Renal cortex interstitium (tissue), 15 donors: ENCODE measurements at places on chromosomes 11 and 22.

- DNase-seq: no peak
Observed at GRCh38 chr11:28400331-28401100, 292.3 kb downstream of the METTL15 start.

DNA sequence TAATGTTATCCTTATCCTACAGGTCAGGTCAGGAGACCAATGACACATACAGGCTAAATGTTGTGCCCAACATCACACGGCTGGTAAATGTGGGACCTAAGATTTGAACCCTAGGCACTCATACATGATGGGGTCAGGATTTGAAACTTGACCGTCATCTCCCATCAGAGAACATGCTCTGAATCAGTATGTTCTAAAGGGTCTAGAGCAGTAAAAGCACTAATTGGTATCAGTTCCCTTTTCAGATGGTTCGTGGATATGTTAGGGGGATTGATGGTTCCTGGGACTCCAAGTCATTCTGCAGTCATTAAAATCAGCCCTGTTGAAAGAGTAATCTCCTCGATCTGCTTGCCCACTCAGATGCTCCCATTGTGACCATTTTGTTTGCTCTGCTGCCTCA, 65.5 kb downstream of the BMAL1 start:
- no peak for DNase-seq

- DNase-seq: no peak
Observed at GRCh38 chr11:2434506-2435255, 9.6 kb downstream of the TRPM5 start.

DNA sequence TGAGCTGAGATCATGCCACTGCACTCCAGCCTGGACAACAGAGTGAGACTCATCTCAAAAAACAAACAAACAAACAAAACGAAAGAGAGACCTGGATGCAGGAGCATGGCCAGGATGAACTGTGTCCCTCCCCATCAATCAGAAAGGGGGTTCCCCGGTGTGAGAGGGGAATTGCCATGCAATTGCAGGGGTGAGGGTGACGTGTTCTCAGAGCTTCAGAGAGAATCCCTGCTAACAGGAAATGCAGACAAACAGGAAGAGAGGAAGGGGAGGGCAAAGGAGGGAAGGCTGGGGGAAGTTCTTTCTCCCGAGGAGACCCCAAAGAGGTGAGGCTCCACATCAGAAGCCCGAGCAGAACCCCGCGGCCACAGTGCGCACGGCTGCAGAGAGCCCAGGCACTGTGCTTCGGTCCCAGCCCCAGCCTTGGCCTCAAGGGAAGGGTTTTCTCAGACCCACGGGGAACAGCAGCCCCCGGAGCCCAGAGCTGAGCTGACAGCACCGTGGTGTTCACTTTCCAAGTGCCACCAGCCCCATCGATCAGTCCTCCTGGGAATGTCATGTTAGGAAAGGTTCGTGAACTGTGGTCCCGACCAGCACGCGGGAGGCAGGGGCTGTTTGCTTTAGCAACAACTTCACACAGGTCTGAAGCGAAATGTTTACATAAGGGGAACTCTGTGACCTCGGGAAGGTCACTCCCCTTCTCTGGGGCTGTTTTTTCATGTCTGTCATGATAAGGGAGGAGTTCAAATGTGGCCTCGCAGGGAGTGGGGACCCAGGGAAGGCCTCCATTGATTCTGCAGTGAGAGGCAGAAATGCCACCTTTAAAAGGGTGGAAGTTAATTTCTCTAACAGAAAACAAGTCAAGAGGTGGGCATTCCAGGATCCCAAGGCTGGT, 108.0 kb upstream of the ANO1 start:
- DNase-seq: no peak

DNA sequence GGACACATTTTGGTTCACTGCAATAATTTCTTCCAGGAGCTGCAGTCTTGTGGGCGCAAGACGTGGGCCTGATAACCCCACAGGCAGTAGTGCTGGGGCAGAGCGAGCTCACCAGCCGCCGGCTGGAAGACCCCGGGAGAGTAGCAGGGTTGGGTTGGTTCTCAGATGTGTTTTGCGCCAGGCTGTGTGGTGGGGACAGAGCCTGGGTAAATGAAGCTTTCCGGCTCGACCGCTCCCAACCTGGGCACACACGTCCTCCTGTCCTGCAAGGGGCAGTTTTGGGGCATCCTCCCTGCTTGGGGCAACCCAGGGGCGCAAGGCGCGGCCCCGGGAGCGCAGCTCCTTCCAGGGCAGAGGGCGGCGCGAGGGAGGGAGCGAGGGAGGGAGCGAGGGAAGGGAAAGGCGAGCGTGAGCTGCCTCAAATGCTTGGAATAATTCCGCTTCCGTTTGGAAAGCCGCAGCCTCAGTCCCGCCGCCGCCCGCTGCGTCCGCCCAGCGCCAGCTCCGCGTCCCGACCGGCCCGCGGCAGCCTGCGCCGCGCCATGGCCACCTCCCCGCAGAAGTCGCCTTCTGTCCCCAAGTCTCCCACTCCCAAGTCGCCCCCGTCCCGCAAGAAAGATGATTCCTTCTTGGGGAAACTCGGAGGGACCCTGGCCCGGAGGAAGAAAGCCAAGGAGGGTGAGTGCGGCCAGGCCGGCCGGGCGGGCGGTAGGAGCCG, at the start of gene PARVA:
Gene PARVA (plus strand): TSS at position 466 of the 718 bp plus-strand sequence. CDS start 77 bp downstream, at position 543.
- peak; percentile 81 for DNase-seq

DNA sequence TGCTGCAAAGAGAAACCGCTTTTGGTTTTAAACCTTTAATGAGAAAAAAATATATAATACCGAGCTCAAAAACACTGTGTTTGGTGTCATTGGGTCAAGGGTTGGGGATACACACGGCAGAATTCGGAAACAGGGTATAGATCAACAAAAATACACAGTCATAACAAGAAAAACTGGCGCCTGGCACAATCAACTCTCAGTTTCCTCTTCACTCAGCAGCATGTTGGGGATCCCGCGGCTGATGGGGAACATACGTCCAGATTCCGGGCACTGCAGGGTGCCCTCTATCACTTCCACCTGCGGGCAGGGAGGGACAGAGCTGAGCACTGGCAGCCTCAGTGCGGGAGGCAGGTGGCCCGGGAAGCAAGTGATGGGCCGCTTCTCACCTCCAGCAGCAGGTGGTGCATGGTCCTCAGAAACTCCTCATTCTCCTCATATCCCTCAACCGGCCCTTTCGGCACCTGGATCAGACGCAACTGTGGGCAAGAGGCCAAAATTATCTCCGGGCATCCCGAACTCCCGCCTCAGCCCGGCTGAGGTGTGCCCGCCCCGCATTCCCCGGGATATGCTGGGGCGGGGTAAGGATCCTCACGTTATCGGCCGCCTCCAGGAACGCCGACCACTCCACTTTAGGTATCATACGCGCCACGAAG, 561 bp downstream of the TRMT112 start:
- no peak for DNase-seq

- no peak for DNase-seq
Observed at GRCh38 chr22:39652990-39653786, 82.6 kb downstream of the CACNA1I start.

DNA sequence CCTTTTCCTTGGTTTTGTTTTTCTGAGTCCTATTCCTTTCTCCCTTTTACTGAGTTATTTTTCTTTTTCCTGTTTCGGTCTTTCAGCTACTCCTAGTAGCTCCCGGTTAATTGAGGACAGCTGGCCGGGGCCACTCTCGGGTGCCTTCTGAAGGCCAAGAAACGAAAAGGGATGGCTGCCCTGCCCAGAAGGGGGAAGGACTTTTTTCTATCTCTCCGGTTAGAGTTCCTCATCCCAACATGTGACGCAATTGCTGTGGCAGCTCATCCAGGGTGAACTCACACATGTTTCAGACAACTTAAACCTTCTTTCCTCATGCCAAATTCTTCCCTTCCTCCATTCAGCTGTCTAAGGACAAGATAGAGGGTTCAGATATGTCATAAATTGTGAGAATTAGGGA, 83.6 kb downstream of the PIWIL4 start:
- no peak for DNase-seq

GRCh38 chr11:78381865-78382264, 35.8 kb downstream of the GAB2 start:
- DNase-seq: no peak

GRCh38 chr11:13538044-13538443, 42.2 kb upstream of the PTH start:
- no peak for DNase-seq

GRCh38 chr11:93746101-93746500, 4.6 kb downstream of the C11orf54 start:
- no peak for DNase-seq

- DNase-seq: no peak
Observed at GRCh38 chr11:27234043-27234668, 128.9 kb downstream of the CCDC34 start.

DNA sequence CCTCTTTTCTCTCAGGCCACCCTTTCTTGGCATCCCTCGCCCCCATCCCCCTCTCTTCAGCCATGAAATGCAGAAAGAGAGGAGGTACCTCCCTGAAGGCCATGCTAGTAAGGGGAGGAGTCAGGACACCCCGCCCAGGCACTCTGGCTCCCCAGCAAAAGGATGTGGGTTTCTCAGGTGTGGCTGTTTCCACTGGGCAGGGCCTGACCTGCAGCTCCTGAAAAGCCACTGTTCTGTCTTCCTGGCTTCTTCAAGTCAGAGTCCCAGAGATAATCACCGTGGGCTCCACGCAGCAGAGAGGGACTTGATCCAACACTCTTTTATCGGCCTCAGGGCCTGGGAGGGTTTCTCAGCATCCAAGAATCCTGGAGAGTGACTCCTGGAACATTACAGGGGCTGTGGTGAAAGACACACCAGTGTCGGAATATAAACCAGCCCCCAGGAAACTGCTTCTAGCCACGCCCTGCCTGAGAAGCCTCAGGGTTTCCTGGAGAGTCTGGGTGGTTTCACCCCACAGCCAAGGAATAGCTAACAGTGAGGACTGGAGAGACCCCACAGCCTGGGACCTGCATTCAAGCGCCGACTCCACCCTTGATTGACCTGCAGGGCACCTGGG, 45.7 kb upstream of the TSPAN18 start:
- DNase-seq: no peak

GRCh38 chr11:120074076-120074475, 63.8 kb downstream of the TRIM29 start:
- DNase-seq: no peak

DNA sequence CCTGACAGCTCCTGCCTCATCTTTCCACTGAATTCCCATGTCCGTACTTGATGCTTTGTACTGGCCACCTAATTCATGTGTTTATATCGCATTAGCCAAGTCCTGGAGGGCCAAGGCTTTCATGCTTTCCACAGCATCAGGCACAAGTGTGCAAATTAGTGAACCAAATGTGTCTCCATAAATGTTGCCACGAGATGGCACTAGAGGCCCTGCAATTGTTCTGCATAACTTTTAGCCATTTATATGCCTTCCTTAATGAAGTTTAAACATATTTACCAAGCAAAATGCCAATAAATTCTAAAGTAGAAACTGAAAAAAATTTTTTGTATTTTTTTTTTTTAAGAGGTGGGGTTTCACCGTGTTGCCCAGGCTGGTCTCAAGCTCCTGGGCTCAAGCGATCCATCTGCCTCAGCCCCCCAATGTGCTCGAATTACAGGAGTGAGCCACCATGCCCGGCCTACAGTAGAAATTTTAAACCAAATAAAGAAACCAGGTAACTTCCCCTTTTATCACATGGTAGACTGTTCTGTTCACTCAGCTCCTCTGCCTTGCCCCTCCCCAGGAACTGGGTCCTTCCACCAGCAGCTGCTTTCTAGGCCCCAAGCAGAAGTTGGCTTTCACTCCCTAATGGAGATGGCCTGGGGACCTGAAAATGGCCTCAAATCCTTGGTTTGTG, 20.8 kb upstream of the IL18BP start:
- DNase-seq: no peak

- no peak for DNase-seq
Observed at GRCh38 chr22:47575291-47575690, 812.8 kb downstream of the TBC1D22A start.

DNA sequence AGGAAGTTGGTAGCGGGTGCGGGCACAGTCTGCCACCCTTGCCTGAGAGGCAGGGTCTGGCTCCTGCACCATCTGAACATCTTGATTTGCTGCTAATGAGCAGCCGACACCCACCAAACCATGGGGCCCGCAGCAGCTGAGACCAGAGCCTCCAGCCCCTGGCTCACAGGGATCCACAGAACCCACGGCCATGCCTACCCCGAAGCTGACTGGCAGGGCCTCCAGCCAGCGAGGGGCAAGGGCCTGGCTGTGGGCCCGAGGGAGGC, 171.5 kb upstream of the NTM start:
- no peak for DNase-seq

GRCh38 chr11:107591378-107592230, 657 bp downstream of the ELMOD1 start:
- no peak for DNase-seq
